ENCODE measurements at places on chromosomes 1 and 21.

DNA sequence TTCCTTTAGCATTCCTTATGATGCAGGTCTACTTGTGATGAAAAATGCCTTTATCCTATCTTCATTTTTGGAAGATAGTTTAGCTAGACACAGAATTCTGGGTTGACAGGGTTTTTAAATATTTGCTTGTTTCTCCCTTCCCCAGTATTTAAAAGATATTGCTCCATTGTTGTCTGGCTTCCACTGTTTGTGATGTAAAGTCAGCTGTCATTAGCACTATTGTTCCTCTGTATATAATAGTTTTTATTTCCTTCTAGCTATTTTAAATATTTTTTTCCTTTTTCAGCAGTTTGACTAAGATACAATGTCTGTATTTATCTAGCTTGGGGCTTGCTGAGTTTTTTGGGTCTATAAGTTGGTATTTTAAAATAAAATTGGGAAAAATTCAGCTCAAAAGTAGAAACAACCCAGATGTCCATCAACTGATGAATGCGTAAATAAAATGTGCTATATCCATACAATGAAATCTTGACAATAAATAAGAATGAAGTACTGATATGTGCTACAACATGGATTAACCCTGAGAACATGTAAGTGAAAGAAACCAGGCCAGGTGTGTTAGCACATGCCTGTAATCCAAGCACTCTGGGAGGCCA is 11.2 kb downstream of the IFT25 start:
- DNase-seq = no peak

- peak; percentile 82 for DNase-seq
Measured at GRCh38 chr1:155078469-155079209, at the start of gene EFNA3. EFNA3 (plus strand) TSS chr1:155078837; CDS start chr1:155078942, 105 bp downstream.

DNA sequence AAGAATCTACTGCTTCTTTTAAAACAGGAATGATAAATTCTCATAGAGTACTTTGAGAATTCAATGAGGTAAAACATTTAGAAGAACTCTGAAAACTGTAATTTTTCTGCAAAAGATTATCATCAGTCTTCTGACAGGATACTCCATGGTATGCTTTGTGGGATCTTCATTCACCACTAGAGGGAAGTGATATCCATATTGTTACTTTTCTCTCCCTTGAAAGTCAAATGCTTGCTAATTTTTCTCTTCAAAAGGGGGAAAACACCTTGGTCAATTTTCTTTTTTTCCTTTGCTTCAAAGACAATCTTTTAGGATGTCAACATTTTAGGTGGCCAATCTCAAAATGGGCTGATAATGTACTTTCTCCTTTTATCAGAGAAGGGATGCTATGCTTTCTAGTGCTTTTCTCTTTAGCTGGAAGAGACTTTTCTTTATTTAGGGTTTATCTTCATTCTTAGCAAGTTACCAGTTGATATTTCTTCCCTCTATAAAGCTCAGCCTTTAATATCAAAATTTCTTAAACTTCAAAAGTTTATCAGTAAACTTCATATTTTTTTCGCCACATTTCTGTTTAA is 95.5 kb downstream of the NEGR1 start:
- no peak for DNase-seq

DNA sequence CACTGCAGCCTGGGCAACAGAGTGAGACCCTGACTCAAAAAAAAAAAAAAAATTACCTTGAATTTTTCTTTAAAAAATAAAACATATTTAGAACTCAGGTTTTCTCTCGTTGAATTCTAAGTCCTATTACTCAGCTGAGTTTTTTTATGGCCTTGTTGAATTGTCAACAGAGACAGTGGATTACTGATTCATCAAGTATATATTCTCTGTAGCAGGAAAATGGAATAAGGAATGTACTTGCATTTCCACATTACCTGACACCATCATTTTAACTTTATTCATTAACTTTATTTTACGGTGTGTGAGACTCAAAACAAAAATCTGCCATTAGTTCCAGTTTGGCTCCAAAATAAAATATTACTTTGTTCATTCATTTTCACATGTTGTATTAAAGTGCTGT is 53.8 kb upstream of the APP start:
- no peak for DNase-seq

DNA sequence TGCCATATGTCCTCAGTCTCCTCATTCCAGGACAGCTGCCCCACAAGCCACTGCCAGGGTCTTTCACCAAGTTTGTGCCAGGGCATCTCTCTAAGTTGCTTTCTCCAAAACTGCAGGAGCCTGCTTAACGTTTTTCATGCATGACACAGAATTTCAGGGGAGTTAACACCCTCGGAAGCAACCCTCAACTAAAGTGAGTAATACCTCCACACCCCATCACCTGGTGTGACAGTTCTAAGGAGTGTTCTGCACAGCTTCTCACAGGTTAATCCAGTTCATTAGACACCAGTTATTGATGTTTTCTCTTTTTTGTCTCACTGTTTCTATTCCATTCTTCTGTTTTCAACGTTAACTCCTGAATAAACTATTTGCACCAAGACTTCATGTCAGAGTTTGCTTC is 115.0 kb downstream of the BACH1 start:
- no peak for DNase-seq
